ENCODE measurements at places on chromosomes 13 and 19.

DNA sequence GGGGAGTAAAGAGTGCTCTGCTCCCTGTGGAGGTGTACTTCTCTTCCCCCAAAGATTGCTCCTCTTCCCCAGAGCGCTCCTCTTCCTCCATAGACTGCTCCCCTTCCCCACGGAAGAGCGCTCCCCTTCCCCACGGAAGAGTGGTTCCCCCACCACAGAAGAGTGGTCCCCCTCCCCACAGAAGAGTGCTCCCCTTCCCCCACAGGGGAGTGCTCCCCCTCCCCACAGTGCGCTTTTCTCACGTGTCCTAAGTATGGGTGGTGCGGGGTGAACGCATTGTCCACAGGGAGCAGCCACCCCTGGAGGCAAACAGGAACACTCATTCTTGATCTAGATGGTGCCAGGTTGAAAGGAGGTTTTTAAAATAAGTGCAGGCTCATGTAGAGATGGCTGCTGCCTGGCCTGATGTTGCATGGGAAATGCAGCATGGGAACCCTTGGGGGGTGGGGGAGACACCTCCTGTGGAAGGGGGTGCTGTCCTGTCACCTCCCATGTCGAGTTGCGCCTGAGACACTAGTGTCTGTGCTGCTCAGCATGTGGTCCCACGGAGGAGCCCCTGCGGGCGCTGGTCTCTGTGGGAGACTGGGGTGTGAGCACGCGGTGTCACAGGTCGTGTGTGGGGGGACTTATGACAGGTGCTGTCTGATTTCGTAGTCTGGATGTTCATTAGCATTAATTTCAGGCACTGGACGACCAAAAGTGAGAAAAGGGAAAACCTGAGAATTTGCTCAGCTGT is 52.2 kb downstream of the ATP11A start:
- no peak for DNase-seq

DNA sequence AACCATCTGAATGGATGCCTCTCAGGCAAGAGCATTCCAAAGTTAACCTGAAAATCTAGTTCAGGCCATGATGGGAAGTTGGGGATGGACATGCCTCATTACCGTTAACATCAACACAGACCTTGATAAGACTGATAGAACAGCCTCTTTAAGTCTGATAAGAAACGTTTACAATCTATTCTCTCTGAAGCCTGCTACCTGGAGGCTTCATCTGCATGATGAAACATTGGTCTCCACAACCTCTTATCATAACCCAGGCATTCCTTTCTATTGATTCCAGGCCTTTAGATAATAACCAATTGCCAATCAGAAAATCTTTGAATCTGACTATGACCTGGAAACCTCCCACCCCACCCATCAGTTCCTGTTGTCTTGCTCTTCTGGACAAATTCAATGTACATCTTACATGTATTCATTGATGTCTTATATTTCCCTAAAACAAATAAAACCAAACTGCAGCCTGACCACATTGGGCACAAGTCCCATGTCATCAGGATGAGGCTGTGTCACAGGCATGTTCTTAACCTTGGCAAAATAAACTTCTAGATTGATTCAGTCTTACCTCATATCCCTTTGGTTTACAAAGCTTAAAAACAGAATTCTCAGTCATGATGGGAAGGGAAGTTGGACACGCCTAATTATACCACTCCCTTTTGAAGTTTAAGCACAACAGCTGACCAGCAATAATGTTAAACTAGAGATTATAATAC is 843.8 kb upstream of the SPRY2 start:
- no peak for DNase-seq

- DNase-seq: no peak
These were observed 6.5 kb downstream of the NKPD1 start for GRCh38 chr19:45154064-45154827.

DNA sequence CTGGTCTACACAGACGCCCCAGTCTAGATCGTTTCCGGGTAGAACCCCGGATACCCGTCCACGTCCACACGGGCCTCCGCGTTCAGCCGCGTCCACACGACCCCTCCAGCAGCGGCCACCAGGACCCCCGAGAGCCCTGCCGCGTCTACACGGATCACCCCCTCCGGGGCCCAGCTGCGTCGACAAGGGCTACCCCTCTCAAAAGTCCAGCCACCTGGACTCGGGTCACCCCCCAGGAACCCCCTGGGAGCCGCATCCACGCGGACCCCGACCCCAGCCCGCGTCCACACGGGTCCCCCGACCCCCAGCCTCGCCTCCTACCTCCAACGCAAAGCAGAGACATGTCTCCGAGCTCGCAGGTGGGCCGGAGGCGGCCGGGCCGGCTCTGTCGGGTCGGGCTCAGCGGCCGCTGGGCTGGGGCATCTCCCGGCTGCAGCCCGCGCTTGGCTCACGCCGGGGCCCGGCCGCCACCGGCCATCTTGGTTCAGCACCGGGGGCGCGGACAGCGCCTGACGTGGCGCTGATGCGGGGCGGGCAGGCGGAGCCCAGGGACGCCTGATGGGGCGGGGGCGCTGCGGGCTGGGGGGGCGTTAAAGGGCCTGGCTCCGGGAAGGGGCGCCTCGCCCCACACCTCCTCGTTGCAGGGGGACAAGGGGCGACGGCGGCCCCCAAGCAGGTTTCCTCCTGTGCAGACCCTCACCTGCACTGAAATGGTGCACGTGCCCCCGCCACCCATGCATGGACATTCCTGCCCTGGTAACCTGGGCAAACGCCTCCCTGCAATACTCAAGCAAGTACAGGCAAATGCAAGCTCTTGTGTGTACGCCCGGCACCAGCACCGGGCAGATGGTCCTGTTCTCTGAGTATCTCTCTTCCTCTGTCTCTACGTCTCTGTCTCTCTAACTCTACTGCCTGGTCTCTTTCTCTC is at the start of gene UNC13A:
UNC13A (minus strand) TSS at position 498 of the 928 bp plus-strand sequence; CDS start at position 343, 155 bp downstream.
- DNase-seq: peak; percentile 69

DNA sequence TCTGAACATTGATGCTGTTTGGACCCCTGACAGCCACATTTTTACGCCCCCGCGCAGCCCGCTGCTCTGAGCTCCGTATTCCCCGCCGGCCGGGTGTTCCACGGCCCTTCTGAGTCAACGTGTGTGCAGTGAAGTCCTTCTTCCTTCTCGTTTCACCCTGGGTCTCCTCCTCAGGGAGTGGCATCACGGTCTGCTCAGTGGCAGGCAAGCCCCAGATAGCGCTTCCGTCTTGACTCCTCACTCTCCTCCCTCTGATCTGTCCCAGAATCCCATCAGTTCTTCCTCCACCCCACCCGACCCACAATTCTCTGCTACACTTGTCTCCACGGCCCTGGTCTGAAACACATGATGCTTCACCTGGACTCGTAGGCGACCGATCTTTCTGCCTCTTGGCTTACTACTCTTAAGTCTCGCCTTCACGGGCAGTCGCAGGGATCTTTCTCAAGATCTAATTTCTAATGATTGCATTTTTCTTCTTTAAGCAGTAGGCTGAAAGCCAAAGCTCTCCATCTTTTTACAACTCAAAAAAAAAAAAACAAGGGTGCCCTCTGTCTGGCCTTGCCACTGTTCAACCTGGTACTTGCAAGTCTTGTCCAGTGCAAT is 33.9 kb downstream of the CCNE1 start:
- DNase-seq: peak; percentile 68

DNA sequence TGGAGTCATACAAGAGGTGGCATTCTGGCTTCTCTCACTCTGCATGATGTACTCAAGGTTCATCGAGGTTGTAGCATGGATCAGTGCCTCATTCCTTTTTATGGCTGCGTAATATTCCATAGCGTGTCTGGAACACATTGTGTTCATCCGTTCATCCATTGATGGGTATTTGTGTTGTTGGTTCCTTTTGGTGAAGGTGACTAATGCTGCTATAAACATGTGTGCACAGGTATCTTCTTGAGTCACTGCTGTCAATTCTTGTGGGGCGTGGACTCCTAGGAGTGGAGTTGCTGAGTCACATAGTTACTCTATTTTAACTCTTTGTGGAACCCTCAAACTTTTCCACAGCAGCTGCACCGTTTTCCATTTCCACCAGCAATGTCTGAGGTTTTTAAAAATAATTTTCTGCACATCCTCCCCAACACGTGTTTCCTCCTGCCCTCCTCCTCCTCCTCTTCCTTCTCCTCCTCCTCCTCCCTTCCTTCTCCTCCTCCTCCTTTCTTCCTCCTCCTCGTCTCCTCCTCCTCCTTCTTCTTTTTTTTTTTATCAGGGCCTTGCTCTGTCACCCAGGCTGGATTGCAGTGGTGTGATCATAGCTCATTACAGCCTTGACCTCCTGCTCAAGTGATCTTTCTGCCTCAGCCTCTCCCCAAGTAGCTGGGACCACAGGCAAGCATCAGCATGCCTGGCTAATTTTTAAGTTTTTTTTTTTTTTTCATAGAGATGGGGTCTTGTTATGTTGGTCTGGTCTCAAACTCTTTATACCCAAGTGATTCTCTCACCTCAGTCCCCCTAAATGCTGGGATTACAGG is 2.0 kb upstream of the TMEM221 start:
- peak; percentile 62 for DNase-seq

GRCh38 chr19:57434386-57435061 is 601 bp upstream of the ZNF749 start:
- no peak for DNase-seq

- DNase-seq: no peak
These were observed 116.7 kb downstream of the KDM4B start for GRCh38 chr19:5085566-5085965.

GRCh38 chr13:60755380-60756163 is 358.6 kb downstream of the TDRD3 start:
- no peak for DNase-seq

- DNase-seq: no peak
These were observed 20.4 kb downstream of the FAM187B start for GRCh38 chr19:35208121-35208520.
